NCI-H526 treated with DMSO at 0.1 percent for 48 hours (cell line): ENCODE measurements at places on chromosomes 5 and 9.

- DNase-seq, result no peak
Observed at GRCh38 chr5:174649391-174649790, 75.0 kb upstream of the MSX2 start.

- DNase-seq, result no peak
Observed at GRCh38 chr5:120806202-120806601, 342.1 kb downstream of the PRR16 start.

DNA sequence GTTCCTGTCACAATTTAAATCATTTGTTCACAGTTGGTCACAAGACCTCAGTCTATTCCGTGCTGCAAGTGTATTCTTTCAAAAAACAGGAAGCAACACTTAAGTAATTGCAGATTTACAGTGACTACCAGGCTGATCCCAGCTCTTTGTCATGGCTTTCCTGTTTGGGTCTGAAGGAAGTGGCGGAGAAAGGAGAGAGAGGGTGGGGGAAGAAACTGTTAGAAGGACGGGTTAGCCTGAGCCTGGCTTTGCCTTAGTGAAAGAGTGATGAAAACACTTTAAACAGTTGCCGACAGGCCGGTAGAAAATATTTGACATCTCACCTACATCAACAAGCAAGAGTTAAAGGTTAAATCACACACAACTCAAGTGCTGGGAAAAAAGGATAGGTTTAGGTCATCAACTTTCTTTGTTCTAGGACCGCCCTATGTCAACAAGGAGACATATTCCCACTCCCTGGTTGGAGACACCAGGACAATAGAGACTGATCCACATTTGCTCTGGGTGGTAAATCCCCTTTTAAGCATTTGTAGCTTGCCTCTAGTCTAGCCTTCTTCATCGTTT, 102.2 kb upstream of the DAB2 start:
- DNase-seq, result no peak

DNA sequence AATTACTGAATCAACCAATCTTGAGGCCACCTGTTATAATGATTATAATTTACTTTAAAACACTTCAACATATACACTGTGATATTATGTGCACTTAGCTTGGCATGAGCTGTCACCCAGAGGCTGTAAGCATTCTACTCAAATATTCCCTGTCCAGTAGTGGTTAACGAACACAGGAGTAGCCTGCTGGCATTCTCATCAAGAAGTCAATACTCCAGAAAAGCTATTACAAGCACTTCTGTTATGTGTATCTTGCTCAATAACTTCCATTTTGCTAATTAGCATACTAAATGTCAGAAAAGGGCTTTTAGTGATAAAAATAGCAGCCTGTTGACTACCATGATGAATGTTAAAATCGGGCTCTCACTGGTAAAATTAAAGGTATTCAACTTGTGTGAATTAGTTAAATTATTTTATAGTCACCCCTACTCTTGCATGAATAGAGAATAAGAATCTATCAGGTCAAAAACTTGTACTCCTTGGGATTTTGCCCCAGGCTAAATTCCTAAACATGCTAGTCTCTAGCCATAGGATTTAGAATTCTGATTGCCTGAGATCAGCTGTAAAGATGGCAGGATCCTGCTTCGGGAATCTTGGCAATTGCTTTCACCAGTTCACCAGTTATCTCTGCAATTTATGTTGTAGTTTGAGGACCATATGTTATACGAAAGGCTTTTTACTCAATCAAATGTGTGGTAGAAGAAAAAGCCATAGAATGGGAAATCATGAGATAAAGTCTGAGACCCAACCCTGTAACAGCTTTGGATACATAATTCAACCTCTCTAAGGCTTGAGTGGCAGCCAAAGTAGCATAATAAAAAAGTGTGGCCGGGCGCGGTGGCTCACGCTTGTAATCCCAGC, 43.4 kb upstream of the PAM start:
- no peak for DNase-seq

DNA sequence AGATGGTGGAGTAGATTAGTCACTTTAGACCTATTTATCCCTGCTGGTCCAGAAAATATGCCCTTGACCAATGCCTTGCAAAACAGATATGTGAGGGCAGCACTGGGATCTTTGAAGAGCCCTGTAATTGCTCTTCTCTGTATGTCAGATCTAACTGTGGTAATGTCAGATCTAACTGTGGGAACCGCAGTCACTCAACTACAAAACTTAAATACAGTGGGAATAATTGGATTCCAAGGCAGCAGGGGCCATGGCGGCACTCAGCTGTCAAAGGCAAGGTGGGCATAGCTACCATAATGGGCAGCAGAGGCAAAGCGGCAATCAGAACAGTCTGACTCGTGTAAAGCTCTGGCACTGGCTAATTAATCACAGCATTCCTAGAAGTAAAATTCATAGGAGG, 46.2 kb downstream of the MTAP start:
- no peak for DNase-seq

DNA sequence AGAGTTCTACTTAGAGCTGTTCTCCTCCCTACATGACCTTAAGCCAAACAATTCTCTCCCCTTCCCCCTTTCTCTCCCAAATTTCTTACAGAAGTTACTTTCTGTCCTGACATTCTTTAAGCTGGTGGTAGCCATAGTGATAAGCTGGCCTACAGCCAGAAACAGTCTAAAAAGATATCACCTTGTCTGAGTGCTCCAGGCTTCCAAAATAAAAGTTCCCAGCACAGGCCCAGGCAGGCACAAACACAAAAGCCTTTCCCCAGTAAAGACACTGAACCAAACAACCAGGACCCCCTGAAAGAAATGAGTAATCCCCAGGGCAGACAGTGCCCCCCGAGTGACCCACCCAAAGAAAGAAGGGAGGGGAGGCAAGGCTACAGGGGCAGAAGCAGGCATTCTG, 19.2 kb downstream of the SIL1 start:
- no peak for DNase-seq

DNA sequence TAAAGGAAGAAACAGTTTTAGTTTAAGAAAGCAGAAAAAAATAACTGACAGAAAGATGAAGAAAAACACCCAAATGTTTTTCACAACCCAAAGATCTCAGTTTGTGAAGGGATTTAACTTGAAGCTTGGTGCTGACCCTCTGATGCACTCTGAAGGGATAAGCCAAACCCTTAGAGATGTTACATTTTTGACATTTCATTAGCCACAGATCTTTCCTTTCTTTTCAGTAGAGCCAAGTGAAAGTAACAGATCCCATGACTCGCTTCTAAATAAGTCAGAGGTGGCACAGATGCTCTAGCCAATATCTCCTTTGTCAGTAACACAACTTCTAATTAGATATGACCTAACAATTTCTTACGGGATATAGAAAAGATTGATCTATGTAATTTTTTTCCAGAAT, 394.5 kb upstream of the EDIL3 start:
- DNase-seq, result no peak

DNA sequence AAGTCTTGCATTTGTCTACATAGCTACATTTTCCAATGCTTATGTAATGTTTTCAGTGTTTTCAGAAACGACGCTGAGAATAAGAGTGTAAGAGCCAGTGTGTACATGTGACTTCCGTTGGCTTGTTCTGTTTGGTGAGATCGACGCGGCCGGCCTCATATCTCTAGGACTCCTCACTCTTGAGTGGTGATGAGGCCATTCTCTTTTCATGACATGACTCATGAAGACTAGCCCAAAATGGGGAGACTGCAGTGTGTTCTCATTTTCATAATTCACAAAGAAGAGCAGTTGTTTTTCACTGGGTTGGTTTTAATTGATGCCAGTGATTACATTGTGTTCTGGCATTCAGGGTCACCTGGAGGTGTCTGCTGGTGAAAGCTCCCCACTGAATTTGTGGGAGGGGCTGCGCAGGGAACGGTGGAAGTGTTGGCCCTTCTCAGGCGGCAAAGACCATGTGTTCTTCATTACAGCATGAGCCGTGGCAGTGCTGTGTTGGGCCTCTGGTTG, 131.5 kb upstream of the OTULINL start:
- no peak for DNase-seq

GRCh38 chr5:172973127-172973916, 10.2 kb upstream of the ATP6V0E1 start:
- no peak for DNase-seq

DNA sequence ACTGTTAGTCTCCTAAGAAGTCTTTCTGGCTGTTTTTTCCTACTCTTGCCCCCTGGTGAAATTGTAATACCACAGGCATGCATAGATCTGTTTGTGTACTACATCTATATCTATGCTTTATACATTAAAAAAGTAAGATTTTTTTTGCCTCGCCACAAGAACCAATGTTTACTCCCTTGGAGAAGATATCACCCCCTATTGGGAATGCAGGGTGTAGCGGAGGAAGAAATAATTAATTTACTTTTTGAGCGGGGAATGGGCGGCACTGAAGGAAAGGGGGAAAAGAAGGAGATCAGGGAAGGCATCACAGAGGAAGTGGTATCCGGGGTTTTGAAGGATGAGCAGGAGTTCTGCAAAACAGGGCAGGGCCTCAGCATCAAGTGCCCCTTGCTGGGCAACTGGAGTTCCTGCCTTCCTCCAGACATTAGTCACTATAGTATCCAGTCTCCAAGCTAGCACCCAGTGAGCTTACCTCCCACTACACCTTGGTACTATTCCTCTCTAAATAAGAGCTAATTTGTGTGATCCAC, 134.9 kb downstream of the GABBR2 start:
- no peak for DNase-seq

DNA sequence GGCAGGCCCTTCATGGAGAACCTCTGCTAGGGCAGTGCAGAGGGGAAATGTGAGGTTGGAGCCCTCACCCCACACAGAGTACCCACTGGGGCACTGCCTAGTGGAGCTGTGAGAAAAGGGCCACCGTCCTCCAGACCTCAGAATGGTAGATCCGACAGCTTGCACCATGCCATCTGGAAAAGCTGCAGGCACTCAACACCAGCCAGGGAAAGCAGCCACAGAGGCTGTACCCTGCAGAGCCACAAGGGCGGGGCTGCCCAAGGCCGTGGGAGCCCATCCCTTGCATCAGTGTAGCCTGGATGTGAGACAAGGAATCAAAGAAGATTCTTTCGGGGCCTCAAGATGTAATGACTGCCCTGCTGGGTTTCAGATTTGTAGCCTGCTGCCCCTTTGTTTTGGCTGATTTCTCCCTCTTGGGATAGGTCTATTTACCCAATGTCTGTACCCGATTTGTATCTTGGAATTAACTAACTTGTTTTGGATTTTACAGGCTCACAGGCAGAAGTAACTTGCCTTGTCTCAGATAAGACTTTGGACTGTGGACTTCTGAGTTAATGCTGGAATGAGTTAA, 16.6 kb upstream of the ZDHHC11 start:
- DNase-seq, result no peak

DNA sequence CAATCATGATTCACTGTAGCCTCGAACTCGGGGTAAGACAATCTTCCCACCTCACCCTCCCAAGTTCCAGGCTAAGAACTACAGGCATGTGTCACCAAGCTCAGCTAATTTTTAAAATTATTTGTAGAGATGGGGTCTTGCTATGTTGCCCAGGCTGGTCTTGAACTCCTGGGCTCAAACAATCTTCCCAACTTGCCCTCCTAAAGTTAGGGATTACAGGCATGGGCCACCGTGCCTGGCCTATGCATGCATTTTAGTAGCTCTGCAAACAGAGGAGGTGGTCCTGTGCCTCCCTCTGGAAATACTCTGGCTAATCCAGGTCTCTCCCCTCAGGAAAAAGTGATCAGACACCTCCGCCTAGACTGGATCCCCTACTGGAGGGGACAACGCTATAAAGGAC, 21.5 kb upstream of the TRIM14 start:
- DNase-seq, result no peak
